ELR (cell line): ENCODE measurements at places on chromosomes 3 and 15.

- no peak for DNase-seq
These were observed 20.0 kb upstream of the CILP start for GRCh38 chr15:65231306-65231705.

GRCh38 chr15:28959326-28959725 is 73.6 kb downstream of the APBA2 start:
- DNase-seq, result no peak

DNA sequence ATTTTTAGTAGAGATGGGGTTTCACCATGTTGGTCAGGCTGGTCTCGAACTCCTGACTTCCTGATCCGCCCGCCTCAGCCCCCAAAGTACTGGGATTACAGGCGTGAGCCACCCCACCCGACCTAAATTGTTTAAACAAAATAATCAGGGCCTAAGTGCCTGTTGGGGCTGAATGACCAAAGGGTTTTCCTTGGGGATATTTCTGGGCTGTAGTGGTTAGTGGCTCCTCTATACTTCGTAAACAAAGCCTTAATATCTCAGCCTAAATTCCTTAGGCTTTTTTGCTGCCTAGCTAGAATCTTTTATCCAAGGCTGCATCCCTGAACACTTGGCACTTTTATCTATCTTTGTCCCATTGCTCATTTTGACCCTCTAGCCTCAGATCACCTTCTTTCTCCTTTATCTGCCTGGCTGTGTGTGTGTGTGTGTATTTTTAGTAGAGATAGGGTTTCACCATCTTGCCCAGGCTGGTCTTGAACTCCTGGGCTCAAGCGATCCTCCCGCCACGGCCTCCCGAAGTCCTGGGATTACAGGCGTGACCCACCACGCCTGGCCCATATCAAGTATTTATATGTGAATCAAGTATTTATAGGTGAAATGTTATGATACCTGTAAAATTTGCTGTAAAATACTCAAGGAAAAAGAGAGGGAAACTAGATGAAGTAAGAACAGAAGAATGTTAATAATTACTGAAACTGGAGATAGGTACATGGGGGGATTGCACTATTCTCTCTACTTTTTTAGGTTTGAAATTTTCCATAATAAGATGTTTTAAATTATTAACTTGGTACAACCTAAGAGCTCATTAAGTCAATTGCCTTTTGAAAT is 1.8 kb downstream of the NUSAP1 start:
- no peak for DNase-seq

DNA sequence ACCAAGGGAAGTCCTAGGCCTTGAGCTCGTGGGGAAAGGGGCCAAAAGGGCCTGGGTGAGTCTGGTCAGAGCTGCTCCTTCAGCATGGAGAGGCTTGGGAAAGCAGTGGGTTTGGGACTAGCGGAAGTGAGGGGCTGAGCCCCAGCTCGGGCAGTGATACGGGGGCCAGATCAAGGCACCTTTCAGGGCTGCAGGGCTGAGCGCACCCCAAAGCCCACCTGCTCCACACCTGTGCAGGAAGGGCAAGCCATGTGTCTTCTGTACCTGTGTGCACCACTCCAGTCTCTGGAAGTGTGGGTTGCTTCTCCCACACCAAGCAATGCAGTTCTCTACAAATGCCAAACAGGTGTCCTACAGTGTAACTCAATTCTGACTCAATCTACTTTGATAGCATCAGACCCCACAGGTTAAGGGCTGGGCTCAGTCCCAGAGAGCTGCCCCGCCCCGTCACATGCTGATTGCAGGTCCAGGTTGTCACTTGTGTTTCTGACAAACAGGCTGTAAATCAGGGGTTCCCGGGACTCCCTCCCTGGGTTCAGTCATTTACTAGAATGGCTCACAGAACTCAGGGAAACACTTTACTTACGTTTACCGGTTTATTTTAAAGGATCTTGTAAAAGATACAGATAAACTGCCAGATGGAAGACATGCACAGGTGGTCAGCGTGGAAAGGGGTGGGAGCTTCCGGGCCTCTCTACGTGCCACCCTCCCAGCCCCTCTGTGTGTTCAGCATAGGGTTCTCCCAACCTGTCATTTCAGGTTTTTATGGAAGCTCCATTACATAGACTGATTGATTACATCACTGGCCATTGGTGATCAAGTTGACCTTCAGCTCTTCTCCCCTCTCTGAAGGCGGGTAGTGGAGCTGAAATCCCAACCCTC is 28.8 kb upstream of the KLF13 start:
- no peak for DNase-seq

DNA sequence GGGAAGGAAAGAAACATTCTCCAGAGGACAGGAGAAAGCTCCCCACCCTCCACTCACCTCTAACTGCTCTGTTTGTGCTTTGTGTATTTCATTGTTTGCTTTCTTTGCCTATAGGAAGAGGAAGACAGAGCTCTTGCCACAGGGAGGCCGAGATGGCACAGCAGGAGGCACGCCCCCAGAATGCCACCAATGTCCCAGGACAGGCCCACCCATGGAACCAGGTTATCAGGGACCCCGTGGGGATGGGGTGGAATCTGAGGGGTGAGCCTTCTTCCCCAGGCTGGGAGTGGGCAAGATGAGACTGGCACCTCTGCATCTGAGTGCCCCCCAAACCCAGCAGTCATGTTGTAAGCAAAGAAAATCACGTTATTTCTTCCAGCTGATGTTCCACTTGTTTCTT is 155.8 kb downstream of the TBC1D2B start:
- DNase-seq, result no peak

DNA sequence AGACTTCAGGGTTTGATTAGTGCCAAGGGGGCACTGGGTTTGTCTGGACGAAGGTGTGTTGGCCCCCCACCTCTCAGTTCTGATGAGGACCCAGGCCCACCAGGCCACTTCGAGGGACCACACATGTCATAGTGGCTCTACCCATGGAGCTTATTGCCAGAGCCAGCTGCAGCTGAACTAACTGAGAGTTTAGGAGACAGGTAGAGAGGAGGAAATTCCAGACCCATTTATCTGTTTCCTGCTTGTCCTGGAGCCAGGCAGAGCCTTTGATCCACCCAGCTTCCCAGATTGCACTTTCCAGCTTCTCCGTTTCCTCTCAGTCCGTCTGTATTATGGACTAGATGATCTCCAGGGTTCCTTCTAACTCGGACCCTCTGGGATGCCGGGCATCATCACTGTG is 20.9 kb downstream of the SLC24A1 start:
- DNase-seq, result peak; percentile 6

DNA sequence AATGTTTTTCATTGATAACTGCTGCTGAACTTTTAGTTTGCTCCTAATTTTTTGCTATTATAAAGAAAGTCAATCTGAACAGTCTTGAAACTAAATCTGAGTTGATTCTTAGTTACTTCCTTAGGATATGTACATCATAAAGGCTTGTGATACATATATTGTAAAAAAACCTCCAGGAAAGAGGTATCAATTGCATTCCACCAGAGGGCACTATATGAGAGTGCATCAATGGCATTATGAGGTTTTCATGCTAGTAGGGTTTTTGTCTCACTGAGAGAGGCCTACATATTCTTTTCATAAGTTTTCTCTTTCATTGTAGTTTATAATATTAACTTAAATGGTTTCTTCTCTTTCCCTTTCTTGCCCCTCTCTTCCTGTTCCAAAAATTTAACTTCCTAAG is 46.9 kb downstream of the PIK3R4 start:
- DNase-seq, result peak; percentile 52

- DNase-seq, result peak; percentile 51
These were observed 29.5 kb downstream of the TBC1D2B start for GRCh38 chr15:78047761-78048627.

GRCh38 chr3:179266701-179267211 is 15.8 kb upstream of the KCNMB3 start:
- no peak for DNase-seq

GRCh38 chr3:29420106-29420505 is 139.2 kb downstream of the RBMS3 start:
- DNase-seq, result no peak

DNA sequence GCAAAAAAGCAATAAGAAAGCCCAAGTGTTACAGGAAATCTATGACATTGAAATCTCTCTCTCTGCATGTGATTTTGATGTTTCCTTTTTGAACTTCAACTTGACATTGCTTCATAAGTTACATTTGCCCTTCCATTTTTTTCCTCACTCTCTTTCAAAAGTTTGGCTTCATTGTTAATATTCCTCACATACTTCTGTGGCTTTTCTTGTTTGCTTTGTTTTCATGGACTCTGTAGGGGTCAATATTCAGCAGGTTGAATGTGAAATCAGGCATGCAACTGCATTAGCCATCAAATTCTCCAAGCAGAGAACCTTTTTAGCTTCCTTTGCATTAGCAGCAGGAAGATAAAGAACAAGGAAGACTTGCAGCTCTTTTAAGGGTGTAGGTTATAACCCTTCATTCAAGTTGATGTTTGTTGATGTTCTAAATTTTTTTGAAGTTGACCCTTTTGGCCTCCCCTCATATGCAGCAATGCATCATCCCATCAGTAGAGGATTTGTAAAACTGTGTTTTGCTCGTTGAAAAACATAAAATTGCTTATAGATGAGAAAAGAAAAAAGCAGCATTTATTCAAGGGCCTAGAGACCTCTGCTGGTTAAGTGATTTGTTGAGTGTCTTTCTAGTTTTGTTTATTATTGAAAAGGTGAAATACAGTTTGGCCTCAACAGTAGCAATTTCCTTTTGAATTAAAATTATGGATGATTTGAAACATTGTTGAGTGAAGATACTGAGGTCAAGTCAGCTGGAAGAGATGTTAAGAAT is 211.4 kb downstream of the IL5RA start:
- no peak for DNase-seq

- DNase-seq, result no peak
These were observed 25.0 kb downstream of the IRAK2 start for GRCh38 chr3:10189557-10190354.

- no peak for DNase-seq
These were observed 194.9 kb downstream of the FOXP1 start for GRCh38 chr3:71388535-71389120.

- DNase-seq, result no peak
These were observed 26.7 kb downstream of the LRRFIP2 start for GRCh38 chr3:37147666-37148065.

GRCh38 chr3:85081191-85081906 is 122.6 kb downstream of the CADM2 start:
- no peak for DNase-seq
